ENCODE measurements at places on chromosomes 3 and 15.

DNA sequence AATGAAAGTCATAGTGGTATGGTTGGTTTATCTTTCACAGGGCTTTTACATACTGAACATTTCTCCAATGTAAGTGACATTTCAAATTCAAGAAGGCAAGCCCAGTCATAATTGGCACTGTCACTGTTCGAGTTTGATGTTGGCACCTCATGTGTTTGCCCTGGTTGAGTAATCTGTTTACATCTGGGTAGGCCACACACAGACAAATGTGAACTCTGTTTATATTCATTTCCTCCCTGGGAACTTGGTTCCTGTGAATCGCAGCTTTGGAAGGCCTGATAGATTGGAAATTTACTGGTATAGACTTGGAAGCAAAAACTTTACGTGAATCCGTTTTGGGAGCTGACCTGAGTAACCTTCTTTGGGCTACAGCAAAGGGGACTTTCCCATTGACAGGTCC, 395.2 kb upstream of the AZI2 start:
- peak; percentile 36 for DNase-seq

DNA sequence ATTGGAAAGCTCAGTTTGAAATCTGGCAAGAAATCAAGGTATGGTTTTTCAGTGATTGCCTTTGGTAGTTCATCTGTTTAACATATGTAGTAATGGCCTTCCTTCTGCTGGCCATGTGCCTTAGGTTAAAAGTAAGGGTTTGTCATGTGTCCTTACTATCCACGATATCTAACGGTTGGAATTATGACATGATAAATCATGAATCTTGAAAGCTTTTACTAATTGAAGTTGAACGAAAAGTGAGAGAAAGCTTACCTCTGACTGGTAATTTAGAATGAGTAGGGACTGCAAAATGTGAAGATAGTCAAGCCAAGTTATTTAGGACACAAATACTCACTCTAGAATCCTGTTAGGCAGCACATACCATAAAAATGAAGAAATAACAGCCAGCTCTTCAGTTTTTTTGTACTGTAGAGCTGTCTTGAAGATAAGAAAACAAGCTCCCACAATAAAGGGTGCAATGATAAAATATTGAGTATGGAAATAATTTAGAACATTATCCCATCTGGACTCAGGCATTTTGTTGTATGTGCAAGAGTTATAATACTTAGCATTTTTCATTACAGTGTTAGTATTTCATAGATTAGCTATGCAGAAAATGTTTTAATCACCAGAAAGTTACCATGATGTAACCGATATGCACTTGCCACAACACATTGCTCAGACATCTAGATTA, 303.4 kb downstream of the ZNF385D start:
- DNase-seq: no peak

GRCh38 chr3:50737193-50737905, 62.6 kb downstream of the DOCK3 start:
- no peak for DNase-seq

- DNase-seq: no peak
Observed at GRCh38 chr3:59717679-59718205, 667.9 kb upstream of the CFAP20DC start.

GRCh38 chr3:114691871-114692270, 398.0 kb downstream of the TIGIT start:
- no peak for DNase-seq

DNA sequence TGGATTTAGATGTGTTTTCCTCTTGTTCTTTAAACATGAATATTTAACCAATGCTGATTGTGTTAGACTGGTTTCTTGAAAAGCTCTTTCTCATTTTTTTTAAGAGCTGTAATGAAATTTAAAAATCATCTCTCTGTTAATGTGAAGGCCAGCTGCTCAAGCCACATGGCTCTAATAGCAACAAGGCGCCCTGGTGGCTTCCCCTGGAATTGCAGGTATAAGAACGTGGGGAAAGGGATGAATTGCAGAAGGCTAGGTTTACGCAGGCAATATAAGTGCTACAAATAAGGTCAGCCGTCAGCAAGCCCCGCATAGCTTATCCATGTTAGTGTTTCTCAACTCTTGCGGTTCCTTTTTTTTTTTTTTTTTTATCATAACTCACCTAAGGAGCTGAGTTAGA, 108.5 kb downstream of the SAMMSON start:
- DNase-seq: no peak

DNA sequence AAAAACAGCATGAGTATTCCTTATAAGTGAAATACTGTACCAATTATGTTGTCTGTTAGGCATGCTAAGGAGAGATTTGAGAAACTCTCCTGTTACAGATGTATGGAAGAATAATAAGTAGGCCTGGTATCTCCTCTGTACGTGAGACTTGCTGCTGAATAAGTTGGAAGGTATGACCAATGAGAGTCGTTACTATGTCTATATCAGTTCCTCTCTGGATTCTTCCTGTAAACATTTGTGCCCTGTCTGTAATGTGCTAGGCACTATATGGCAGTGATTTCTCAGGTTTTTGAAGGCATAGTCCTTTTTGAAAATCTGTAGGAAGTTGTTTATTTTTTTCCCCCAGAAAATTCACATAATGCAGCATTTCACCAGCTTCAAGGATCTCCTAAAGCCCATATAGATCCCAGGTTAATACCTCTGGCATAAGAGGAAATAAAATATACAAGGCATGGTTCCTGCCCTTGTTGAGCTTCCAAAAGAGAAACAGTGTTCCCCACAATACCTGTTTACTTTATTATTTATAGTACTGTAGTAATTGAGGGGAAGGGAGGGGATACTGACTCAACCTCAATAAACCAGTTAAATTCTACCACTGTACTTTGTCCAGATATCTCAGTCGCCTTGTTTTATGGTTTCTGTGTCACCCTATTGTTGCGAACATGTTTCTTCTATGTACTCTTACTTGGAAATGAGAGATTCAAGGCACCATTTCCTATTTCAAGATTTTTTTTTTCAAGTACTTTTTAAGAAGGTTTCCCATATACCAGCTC, 28.6 kb downstream of the MAP2K5 start:
- no peak for DNase-seq

- DNase-seq: no peak
Observed at GRCh38 chr3:68274286-68274685, 619.9 kb upstream of the SUCLG2 start.

DNA sequence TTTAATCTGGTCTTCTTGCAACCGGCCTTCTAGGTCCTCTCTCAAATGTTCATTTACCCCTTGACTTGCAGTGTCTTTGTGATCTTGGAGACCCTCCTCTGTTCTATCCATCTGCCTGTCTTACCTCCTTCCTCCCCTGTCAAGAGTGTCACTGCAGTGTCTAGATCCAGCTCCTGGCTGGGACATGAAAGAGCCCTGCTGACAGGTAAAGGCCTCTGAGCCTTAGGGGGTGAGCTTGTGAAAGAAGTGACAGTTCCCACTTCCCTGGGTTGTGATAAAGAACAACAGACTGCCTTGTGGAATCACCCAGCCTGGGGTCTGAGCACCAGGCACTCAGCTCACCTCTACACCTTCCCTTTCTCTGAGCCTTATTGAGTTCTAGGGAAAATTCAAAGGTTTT, 68.0 kb downstream of the CDC25A start:
- no peak for DNase-seq

DNA sequence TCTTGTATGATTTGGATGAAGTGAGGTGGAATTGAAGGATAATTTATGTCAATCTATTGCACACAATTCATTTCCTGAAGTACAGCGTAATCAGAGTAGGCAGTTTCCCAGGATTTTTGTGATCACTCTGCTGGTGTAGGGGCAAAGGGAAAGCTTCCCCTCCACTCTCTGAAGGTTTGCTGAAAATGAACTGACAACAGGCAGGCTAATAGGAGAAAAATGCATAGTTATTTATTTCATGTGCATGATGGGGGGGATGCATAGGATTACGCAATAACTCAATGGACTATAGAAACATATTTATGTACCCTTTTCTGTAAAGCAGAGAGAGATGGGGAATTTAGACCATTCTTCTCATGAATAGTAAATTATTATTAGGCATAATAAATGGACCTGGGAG, 872.9 kb downstream of the NAALADL2 start:
- DNase-seq: no peak

DNA sequence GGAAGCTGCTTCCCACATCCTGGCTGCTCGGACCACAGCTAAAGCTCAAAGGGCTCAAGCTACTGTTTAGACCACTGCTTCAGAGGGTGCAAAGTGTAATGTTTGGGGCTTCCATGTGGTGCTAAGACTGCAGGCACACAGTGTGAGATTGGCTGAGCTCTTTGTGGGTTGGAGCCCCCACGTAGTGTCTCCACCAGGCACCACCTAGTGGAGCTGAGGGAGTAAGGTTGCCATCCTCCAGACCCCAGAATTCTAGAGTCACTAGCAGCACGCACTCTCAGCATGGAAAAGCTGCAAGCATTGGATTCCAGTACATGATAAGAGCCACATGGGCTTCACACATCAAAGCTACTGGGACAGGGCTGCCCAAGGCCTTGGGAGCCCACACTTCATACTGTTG, 9.3 kb downstream of the MKRN3 start:
- no peak for DNase-seq

DNA sequence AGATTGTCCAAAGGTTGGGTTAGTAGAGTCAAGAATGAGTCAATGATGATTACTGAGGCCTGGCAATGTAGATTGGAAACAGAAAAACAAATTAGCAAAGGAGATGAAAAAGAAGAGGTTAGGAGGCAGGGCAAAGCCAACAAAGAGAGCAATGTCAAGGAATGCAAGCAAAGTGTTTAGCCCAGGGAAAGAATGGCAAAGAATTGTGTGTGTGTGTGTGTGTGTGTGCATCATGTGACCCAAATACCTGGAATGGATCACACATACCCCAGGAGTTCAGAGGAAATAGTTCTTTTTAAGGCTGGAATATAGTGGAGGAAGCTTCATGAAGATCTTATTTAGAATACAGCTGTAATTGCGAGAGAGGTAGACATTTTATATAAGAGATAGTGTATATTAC, 831.7 kb upstream of the ARPP21 start:
- DNase-seq: no peak

GRCh38 chr3:24520976-24521419, 26.3 kb upstream of the THRB start:
- DNase-seq: no peak

DNA sequence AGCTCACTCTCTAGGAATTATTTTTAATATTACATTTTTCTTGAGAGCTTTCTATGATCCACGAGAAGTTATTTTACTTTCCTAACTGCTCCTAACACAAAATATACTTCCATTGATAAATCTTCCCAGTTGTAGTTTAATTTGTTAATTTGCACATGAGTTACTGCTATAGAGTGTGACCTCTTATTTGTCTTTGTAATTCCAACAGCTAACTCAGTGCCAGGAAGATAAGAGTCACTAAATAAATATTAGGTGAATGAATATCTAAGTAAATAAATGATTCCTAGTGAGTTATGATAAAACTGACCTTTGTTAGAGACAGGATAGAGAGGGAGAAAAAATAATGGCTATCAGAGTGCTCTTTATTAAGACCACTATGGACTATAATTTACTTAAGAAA, 319.9 kb downstream of the NAALADL2 start:
- no peak for DNase-seq

- no peak for DNase-seq
Observed at GRCh38 chr15:33639051-33639450, 328.3 kb downstream of the RYR3 start.

GRCh38 chr3:150238048-150238802, 169.9 kb upstream of the TSC22D2 start:
- DNase-seq: no peak

Measured in mucosa of gallbladder (tissue), 1 donor.